ENCODE measurements at places on chromosomes 7 and 10.

DNA sequence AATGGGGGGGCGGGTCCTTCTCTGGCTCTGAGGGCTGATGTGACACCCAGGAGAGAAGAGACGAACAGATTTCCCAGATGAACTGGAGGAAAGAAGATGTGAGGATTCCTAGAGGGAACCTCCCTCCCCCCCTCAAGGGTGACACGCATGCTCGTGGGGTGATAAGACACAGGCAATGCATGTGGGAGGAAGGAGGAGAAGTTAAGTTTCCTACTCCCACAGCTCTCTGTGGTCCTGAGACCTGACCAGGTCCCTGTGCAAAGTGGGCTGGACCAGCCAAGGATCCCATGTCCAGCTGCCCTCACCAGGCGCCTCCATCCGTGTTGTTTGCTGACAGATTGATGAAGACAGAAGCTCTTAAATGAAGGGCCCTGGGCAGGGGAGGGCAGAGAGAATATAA is 112.6 kb downstream of the SH3PXD2A start:
- DNase-seq: no peak

DNA sequence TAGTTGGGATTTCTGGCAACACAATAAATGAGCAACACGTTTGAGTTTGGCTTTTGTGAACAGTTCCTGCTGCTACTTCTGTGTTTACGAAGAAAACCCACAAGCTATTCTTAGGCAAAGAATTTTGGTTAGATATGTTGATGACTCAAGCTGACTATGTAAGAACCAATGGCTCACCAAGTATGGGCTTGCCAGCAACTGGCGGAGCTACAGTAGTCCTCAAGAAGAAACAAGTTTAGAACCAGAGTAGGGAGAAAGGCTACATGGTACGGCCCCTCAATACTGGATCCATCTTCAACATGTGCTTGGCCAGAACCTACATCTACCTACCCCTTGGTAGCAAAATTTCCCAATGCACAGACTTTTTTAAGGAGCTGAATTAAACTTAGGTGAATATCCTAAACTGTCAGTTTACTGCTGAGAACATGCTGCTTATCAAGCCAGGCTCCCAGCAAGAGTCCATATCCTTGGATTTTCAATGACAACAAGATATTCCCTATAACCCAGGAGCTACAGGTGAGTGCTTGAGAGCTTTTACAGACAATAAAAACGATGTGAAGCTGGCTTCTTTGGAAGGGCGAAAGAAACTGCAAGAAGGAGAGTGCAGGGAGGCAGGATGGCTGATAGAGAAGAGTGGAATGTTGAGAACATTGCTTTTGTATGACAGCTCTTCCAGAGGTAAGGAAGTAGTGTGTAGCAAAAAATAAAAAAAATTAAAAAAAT is 74.3 kb upstream of the ASAH2 start:
- DNase-seq: no peak

DNA sequence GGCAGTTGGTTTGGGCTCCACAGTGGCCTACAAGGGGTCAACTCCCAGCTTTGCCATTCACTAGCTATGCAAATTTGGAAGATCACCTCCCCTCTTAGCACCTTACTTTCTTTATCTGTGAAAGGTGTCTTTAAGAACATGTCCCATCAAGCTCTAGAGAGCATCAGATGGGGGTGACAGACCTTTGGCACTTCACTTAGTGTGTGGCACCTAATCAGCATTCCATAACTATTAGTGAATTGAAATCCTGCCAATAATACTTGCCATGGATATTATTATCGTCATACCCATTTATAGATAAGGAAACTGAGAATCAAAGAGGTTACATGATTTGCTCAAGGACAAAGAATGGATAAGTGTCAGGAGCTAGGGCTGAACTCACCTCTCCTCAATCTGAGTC is 51.9 kb downstream of the PLPP4 start:
- DNase-seq: no peak

DNA sequence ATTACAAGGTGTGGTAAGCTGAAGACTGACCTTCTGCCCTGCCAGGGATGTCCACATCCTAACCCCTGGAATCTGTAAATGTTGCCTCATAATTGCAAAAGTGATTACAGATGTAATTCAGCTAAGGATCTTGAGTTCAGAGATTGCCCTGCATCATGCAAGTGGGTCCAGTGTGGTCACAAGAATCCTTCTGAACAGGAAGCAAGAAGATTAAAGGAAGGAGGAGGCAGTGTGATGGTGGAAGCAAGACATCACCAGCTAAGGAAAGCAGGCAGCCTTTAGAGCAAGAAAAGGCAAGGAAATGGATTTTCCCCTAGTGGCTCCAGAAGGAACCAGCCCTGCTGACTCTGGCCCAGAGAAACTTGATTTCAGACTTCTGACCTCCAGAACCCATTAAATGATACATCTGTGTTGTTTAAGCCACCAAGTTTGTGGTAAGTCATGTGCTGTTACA is 78.1 kb downstream of the USP6NL start:
- DNase-seq: no peak

DNA sequence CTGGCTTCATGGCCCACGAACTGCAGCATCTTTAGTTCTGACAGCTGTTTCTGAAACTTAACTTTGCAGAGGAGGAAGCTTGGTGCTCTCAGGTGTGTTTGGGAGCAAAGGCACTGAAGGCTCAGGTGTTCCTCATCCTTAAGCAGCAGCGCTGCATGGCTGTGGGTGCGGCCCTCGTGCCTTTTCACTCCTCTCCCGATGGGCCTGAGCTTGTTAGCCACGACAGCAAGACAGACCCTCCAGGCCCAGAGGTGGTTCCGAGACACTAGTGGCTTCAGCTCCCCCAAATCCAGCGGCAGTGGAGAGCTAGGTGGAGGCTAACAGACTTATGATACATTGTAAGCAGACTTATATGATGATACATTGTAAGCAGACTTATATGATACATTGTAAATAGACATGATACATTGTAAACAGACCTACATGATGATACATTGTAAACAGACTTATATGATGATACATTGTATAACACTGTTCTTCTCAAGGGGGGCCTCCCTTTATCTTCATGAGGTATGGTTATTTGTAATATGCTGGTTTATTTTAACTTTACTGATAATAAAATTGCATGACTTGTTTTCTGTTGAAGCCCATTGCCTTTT is 14.1 kb downstream of the PFKP start:
- no peak for DNase-seq

- no peak for DNase-seq
These were observed 59.2 kb downstream of the PUS7 start for GRCh38 chr7:105462765-105463420.

DNA sequence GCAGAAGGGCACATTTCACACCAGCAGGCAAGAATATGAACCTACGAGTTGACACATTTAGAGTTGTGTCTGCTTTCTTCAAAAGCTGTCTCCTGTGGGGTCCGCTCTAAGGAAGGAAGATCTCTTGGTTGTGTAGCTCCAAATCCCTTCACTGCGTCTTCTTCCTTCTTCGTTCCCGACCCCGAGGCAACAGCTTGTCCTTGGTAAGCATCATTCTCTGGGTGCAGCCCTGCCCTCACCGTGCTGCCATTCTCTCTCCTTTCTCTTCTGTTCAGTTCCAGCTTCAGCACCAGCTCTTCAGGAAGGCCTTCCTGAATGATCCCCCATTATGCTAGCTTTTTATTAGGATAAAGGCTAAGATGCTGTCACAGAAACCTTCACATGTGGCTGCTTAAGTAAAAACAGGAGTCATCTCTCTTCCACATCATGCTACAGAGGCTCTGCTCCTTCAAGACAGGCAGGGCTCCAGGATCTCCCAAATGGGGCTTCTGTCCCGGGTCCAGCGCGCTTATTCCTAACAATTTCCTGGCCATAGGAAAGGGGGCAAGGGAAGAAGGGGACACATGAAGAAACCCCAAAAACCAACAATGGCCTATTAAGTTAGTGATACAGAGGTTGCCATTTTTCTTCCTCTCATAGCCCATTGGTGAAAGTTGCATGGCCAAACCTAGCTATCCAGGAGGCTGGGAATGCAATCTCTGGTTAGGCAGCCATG is 52.2 kb upstream of the SHH start:
- DNase-seq: no peak

- peak; percentile 87 for DNase-seq
These were observed 25.1 kb upstream of the DDIT4 start for GRCh38 chr10:72248468-72249151.

DNA sequence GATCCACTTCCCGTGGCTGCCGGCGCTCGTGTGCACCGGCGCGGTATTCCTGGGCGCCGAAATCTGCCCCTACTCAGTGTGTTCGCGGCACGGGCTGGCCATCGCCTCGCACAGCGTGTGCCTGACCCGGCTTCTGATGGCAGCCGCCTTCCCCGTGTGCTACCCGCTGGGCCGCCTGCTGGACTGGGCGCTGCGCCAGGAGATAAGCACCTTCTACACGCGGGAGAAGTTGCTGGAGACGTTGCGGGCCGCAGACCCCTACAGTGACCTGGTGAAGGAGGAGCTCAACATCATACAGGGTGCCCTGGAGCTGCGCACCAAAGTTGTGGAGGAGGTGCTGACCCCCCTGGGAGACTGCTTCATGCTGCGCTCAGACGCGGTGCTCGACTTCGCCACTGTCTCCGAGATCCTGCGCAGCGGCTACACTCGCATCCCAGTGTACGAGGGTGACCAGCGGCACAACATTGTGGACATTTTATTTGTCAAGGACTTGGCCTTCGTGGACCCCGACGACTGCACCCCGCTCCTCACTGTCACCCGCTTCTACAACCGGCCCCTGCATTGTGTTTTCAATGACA is 1.3 kb downstream of the CNNM1 start:
- no peak for DNase-seq

GRCh38 chr7:134034652-134035051 is 92.5 kb upstream of the LRGUK start:
- DNase-seq: no peak

GRCh38 chr10:110791541-110792073 is 80.1 kb upstream of the PDCD4 start:
- DNase-seq: no peak

- no peak for DNase-seq
These were observed 76.9 kb upstream of the LANCL2 start for GRCh38 chr7:55288070-55288824.

- no peak for DNase-seq
These were observed 47.2 kb downstream of the PARP12 start for GRCh38 chr7:140015471-140015970.

DNA sequence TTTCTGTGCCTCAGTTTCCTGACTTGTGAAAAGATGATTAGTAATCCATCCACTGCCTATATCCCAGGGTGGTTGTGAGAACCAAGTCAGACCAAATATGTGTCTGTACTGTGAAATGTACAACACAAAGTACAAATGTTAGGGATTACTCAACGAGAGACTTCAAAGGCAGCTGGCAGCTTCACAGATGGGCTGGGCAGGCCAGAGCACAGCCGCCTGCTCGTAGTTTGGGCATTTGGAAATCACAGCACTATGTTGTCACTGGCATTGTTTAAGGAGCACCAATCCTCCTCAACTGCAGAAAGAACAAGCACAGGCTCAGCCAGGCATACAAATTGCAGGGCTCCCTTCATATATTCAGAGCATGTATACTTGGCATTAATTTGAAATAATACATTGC is 64.5 kb upstream of the C10orf90 start:
- no peak for DNase-seq

DNA sequence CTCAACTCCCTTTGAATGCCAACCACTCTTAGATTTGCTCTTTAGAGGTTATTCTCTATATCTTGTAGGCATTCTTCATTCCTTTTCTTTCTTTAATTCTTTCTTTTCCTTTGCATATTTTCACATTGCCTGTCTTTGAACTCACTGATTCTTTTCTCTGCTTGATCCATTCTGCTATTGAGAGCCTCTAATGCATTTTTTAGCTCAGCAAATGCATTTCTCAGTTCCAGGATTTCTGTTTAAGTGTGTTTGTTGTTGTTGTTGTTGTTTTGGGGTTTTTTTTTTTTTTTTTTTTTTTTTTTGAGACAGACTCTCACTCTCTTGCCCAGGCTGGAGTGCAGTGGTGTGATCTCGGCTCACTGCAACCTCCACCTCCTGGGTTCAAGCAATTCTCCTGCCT is 71.6 kb downstream of the FBXL13 start:
- no peak for DNase-seq

DNA sequence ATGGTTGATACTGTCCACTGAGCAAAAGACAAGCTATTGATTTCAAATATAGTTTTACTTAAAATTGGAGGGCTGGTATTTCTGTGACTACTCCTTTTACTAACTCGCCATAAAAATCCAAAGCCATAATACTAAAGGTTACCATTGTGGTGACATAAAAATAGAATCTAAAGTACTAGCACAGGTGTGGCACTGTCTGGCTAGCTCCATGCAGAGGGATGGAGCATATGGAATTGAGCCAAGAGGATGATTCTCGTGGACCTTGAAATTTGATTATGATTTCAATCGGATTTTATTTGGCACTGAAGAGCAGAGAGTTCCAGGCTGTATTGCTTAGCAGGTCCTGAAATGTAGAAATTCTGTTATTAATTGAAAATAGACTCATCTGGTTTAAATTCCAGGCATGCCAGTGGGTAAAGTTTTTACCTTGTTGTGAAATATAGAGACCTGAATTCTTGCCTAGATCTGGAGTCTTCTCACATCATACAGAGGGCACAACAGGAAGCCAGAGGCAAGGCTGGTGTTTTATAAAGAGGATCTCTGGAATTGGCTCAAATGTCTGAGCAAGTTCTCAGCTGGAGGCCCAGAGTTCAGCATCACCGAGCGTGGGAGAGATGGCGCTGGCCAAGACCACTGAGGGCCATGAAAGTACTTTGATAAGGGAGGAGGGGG is 29.9 kb upstream of the DLD start:
- no peak for DNase-seq

- DNase-seq: no peak
These were observed 13.1 kb upstream of the GOT1 start for GRCh38 chr10:99443500-99443899.

DNA sequence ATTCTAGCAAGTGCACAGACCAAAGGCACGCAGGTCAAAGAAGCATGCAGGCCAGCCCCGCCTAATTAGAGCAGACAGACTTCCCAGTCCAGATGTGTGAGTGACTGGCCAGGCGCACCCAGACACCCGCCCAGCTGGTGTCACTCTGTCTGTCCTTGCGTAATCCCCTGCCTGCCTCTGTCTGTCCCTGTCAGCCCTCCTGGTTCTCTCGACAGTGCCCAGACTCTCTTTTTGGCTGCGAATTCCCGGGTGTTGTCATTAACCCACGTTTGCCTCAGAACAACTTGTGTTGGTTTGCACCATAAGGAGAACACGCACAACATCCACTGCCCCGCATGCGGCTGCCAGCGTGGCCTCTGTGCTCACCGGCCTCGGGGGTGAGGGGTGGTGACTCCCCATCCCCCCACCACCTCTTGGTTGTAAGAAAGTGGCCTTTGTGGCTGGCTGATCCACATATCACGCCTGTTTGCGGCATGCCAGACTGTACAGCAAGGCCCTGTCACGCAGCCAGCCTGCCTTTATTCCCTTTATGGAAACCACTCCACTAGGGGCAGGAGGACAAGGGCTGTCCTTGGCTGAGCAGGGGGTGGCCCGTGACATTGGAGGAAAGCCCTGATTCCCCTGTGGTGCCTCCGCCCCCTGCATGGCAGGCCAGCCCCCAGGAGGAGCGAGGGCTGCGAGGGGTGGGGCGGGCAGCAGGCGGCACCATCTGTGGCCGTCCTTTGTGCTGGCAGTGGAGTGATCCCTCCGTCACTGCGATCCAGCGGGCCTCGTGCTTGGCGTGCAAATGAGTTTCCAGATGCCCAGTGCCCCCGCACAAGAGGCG is 72.8 kb upstream of the PPIF start:
- no peak for DNase-seq

Measured in RPMI8226 (cell line).